ENCODE measurements at places on chromosomes 2 and 18.

DNA sequence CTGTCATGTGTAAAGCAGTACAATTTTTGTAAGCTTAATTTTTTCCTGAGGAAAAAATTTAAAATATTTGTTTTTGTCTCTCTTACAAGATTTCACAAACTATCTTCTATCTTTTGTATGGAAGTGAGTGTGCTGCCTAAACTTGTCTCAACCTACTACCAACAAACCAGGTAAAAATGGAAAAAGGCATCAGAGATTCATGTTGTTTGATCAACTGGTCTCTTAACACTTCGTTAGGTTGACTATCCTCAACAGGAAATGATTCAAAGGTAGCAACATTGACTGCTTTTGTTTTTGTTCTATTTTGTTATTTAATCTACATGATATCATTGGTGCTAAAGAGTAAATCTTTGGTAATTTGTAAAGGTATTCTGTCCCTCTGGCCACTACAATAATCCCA lies 47.7 kb upstream of the RND3 start:
- H3K27ac ChIP-seq: no peak overlapping the region
- H3K4me3 ChIP-seq: no peak overlapping the region
- H3K4me1 ChIP-seq: no peaks in the 10 kb centered on the region
- DNase-seq: no peak

DNA sequence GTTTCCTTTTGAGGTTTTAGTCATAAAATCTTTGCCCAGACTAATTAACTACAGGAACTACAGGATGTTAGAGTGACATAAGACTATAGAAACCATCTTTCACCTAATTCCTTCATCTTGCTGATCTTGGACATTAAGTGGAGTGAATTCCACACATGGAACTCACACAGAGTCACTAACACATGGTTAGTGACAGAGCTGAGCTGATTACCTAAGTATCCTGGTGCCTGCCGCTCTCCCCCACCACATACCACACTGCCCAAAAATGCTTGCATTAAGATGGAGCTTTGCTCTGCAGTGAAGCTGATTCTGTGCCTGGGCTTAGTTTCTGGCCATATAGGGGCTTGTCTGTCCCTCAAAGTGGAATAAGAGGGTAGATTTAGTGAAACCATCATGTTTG lies 332.9 kb upstream of the NT5C1B start:
- H3K27me3 ChIP-seq: no peaks in the 10 kb centered on the region
- DNase-seq: peak; percentile 13
- no peaks in the 10 kb centered on the region for H3K36me3 ChIP-seq
- H3K4me1 ChIP-seq: no peaks in the 10 kb centered on the region
- H3K4me3 ChIP-seq: no peak overlapping the region
- H3K27ac ChIP-seq: no peak overlapping the region

DNA sequence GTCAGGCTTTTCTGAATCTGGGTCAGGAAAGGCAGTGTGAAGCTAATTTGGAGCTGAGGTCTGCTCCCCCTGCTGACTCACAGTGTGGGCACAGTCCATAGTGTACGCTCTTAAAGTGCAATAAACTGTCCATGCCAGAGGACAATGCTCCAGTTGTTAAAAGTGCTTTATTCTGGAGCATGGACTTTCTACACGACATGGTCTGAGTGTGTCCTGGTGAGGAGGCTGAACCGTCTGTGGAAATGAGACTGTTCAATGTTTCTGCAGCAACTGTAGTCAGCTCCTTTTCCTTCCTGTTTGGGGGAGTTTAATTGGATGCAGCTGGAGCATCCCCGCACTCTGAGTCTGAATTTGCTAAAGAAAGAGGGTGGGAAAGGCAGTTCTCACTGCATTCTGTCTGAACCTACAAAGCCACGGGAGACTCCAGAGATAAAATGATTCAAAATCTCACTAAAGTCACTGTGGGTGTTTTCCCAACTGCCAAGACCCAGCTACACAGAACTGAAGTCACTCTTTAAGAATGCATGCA lies 110.2 kb upstream of the TRIB2 start:
- DNase-seq: no peak
- H3K27ac ChIP-seq: no peak overlapping the region
- H3K4me3 ChIP-seq: no peak overlapping the region
- no peaks in the 10 kb centered on the region for H3K36me3 ChIP-seq
- no peaks in the 10 kb centered on the region for H3K4me1 ChIP-seq

DNA sequence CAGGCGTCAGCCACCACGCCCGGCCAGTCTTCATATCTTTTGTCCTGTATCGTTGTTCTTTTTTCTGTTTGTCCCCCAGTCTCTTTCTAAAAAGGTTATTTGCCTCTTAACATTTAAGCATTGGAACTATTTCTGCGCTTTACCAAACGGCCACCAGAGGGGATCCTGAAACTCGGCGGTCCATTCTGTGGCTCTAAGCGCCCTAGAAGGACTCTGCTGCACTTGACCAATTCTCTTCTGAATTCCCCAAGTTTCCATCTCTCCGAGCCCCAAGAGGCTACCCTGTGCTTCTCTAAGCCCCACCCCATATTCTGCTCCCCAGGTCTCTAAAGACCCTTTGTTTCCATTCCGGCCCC lies 33.1 kb upstream of the REG3G start:
- no peak overlapping the region for H3K27ac ChIP-seq
- no peak overlapping the region for H3K4me3 ChIP-seq

DNA sequence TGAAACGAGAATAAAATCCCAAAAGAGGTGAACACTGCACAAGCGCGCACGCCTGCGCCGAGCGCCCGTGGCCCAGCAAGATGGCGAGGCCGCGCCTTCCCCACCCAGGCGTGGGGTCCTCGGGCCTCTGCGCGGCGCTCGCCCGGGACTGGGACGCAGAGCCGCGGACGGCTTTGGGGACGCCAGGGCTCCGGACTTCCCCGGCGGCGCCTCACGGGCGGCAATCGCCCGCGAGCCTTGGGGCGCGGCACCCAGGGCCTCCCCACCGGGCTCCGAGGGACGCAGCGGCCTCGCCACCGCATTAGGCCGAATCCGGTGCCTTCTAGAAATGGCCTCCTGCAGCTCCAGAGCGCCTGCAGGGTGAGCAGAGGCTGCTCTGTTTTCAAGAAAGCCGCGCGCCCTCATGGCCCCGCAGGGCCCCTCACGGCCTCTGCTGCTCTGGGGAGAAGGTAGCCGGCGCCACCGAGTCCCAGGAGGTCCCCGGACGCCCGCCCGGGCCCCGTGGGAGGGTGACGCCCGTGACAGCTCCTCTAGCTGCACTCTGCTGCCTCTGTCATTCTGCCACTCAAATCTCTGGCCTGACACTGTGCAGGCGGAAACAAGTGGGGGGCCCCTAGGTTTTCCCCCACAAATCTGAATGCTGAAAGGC lies 35.9 kb upstream of the POMC start:
- H3K27me3 ChIP-seq: no peaks in the 10 kb centered on the region
- no peak overlapping the region for H3K4me3 ChIP-seq
- H3K4me1 ChIP-seq: peaks cover 9% of the 10 kb centered on the region

DNA sequence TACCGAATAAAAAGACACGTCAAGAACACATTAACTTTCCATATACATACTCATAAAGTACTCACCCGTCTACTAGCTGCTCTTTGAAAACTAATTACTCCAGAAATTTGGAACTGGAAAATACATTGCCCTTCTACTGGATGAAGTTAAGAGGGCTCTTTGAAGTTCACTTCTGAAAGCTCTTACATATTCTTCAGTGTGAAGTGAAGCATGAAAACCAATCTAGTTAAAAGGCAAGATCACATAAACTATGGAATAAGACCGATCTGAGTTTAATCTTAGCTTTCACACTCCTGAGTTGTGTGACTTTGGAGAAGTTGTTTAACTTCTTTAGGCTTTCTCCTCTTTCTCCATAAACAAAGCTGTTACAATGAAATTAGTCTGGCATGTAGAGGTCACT lies 38.5 kb downstream of the REV1 start:
- H3K36me3 ChIP-seq: peaks cover 16% of the 10 kb centered on the region
- H3K27me3 ChIP-seq: no peaks in the 10 kb centered on the region
- no peak for DNase-seq
- H3K4me1 ChIP-seq: no peaks in the 10 kb centered on the region
- no peak overlapping the region for H3K27ac ChIP-seq

DNA sequence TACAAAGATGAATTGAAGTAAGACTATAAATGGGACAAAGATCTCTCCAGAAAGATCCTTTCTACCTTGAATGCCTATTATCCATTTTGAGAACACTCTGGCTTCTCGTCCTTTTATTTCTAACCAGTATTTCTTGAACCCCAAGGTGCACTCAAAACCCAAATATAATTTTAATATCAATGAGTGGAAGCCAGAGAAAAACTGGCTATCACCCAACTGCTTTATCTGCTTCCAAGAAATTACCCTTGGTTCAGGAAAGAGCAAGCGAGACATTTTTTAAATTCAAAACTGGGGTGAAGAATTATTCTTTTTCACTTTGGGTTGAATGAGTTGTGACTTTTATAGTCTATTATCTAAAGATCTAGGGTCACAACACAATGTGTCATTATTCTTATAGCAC lies 221.3 kb downstream of the PTH2R start:
- H3K4me1 ChIP-seq: no peaks in the 10 kb centered on the region
- no peaks in the 10 kb centered on the region for H3K27me3 ChIP-seq
- no peak overlapping the region for H3K4me3 ChIP-seq

GRCh38 chr2:240125742-240126141 lies 10.4 kb downstream of the COPS9 start:
- H3K36me3 ChIP-seq: peaks cover 46% of the 10 kb centered on the region
- H3K4me3 ChIP-seq: no peak overlapping the region
- DNase-seq: no peak
- no peak overlapping the region for H3K27ac ChIP-seq
- no peaks in the 10 kb centered on the region for H3K27me3 ChIP-seq

GRCh38 chr2:186612555-186613440 lies 22.9 kb downstream of the ITGAV start:
- H3K36me3 ChIP-seq: peaks cover 8% of the 10 kb centered on the region
- no peak for DNase-seq
- no peak overlapping the region for H3K4me3 ChIP-seq
- no peaks in the 10 kb centered on the region for H3K4me1 ChIP-seq
- H3K27ac ChIP-seq: no peak overlapping the region

- no peaks in the 10 kb centered on the region for H3K27me3 ChIP-seq
- H3K4me3 ChIP-seq: peak within 1 kb of the TSS; percentile 69
- peak; percentile 98 for DNase-seq
- H3K27ac ChIP-seq: peak within 1 kb of the TSS; percentile 45
Observed at GRCh38 chr2:38665854-38666555, at the start of gene GALM. GALM (plus strand) TSS chr2:38666114; CDS start chr2:38666162, 48 bp downstream.

- no peaks in the 10 kb centered on the region for H3K27me3 ChIP-seq
- H3K27ac ChIP-seq: no peak overlapping the region
- H3K4me3 ChIP-seq: no peak overlapping the region
Observed at GRCh38 chr2:55482186-55482884, 37.2 kb upstream of the CFAP36 start.

All from trophoblast cell (in vitro differentiated cells and primary cell).